ENCODE measurements at places on chromosomes 6 and 20. TPM values are rescaled to one million over a fixed set of nuclear protein-coding genes. Genes with fewer than 3 reads are reported as not detected.

HRH3 gene
- not detected for total RNA-seq

DNA sequence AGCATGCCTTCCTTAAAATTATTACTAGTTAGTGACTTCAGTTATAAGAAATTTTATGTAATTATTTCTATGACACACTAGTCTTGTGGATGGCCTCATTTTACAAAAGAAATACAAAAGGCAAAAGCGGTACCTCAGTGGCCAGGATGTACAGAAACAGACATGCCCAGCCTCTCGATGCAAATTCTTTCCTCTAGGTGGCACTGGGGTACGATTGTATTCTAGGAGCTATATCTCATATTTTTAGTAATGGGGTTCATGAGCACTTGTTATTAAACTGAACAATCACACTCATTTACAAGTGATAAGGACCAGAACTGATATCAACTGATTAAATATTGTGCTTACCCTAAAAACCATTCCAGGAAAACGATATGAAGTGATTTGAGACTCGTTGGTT, 59.8 kb downstream of the SOD2 start:
- DNase-seq: no peak

- DNase-seq: no peak
Measured at GRCh38 chr6:122285292-122285913, 114.0 kb upstream of the HSF2 start.

- DNase-seq: no peak
Measured at GRCh38 chr6:91600561-91600960, 1013.7 kb upstream of the MAP3K7 start.

DNA sequence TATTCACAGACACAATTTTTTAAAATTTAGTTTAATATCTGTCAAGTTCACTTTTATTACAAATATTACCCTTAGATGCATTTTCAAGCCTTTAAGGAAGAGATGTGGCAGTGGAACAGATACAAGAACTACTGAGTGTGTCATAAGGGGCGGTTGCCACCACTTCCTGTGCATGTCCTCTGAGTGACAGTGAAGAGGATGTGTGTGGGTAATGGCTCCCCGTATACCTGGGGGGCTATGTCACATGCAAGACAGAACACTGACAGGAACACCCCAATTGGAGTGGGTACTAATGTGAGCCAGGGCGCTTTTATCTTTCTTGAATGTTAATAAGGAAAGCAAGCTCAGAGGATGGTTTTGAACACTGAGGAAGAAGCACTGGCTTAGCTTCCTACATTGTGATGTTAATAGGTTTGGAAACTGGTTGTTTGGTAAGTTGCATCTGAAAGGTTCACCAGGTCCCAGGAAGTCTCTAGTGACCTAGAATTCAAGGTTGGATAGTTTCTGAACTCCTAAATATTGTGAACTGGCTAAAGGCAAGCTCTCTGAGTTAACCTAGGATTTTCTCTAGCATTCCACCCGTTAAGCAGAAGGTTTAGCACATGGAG, 83.4 kb upstream of the ASF1A start:
- DNase-seq: no peak

- DNase-seq: no peak
Measured at GRCh38 chr6:110428153-110428552, 12.8 kb upstream of the DDO start.

DNA sequence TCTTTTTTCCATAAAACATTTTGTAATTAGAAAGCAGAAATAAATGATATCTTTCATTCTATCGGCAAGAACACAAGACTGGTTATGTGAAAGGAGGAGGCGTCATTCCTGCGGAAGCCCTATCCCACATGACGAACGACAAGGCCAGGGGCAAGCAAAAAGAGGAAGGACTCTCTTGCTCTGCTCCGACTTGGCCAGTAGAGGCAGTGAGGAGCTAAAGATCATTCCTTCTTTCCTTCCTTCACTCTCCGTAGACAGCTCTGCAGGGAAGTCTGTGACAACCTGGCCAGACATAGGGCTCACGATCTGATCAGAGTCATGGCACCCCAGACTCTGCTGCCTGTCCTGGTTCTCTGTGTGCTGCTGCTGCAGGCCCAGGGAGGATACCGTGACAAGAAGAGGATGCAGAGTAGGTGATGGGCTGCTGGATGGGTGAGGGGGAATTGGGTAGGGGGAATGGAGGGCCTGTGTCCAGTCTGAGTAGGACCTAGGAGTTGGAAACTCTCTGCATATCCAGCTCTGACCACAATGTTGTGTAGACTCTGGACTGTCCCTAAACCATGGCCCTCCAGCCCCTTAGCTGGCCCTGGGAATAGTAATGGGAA, at the start of gene WFDC10A:
Gene WFDC10A, plus strand, starts transcription at position 244 of the 605 bp plus-strand sequence. Its CDS starts 75 bp downstream, at position 319.
- DNase-seq: peak; percentile 47

DNA sequence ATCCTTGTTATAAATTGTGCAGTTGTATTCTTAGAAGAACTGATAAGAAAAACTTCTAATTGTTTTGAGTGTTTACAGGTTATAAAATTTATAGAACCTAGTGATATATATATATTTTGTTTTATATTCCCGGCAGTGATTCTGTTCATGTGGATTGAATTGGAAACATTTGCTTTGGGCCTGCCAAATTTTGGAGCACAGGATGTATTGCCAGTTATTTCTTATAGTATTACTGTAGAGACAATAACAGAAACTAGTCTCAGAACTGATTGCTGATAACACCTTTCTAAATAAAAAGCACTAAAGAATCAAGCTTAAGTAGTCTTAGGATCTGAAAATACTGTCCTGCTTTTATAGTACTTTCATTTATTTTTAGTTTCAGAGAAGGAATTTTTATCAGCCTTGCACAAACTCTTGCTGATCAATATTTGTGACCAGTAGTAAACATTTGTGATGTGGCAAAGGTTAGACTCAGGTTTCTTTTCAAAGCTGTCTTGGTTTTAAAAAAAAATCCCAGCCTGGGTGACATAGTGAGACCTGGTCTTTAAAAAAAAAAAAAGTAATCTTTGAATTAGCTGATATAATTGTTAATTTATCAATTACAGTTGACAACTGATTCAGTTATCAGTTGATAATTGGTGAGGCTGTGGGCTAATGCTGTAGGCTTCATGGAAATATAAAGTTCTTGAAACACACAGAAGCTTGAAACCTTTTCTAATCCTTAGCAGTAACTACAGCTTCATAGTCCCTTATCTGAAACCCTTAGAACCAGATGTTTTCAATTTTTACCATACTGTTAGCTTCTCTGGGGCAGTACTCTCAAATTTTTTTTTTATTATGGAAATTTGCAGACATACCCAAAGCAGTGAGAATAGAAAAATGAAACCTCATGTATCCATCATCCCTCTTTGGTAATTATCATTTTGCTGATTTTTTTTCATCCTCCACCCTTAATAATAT, 42.4 kb downstream of the RNGTT start:
- DNase-seq: no peak

GRCh38 chr6:169933839-169934698, 182.6 kb downstream of the ERMARD start:
- peak; percentile 91 for DNase-seq

GPLD1 gene
- 1.1 TPM for total RNA-seq

GRCh38 chr20:10171864-10172751, 46.5 kb upstream of the SNAP25 start:
- DNase-seq: peak; percentile 55

DNA sequence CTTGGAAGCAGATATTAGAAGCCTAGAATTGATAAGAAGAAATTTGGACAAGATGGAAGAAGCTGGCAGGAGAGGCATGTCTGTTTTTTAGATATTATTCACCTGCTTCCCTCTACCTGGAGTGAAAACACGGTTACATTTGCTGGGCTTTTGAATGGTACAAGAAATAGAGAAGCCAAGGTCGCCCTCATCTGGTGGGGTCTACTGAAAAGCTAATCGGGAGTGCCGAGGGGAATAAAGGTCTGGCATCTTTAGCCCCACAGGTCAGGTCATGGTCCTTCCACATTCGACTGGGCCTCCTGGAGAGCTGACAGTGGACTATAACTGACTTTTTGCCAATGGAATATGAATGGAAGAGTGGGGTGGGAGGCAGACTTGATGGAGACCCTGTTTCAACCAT, 4.6 kb upstream of the C2 start:
- no peak for DNase-seq

DNA sequence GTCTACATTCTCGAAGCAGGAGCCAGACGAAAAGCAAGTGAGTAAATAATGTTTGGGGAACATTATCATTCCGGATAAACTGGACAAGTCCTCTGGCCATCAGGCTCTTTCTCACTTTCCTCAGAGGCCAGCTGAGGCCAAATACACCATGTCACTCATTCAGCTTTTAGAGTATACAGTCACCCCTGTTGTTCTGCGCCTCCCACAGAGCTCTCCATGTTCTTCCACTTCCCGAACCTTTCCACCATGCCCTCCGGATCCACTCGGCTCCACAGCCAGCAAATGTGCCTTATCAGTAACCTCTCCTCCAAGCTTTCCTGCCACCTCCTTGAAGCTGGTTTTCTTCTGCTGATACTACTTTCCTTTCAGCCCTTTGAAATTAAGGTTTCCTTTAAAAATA, 31.7 kb downstream of the LATS1 start:
- DNase-seq: no peak

GRCh38 chr6:90218959-90219208, 77.8 kb downstream of the BACH2 start:
- DNase-seq: no peak

DNA sequence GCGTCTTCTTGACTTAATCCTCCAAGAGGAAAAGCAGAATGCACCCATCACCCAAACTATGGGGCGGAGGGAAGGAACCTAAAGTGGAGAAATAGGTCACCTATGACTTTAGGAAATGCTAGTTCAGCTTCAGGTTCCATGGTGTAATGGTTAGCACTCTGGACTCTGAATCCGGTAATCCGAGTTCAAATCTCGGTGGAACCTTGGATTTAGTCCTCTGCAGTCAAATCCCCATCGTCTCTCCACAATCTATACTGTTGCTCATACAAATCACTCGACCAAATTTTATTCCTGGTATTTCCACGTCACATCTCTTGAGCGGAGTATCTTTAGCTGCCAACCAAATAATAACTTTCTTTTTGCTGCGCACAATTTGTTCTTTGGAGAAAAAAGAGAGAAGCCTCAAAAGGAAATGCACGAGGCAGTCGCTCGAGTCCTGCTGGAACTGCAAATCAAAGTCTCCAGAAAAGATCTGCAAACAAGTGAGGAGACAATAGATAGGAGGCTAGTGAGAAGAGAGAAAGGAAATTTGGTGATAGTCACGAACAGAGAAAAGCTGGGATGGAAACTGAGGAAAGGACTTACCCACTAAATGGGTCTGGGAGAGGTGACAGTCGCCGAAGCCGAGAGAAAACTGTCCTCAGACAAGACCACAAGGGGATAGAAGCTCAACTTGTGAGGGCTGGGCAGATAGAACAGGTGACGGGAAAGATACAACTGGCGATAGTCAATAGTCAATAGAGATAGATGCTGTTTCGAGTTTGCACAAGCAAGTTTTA, 16.6 kb downstream of the POM121L2 start:
- DNase-seq: no peak

GRCh38 chr6:20328266-20328923, 73.3 kb upstream of the E2F3 start:
- DNase-seq: no peak

DNA sequence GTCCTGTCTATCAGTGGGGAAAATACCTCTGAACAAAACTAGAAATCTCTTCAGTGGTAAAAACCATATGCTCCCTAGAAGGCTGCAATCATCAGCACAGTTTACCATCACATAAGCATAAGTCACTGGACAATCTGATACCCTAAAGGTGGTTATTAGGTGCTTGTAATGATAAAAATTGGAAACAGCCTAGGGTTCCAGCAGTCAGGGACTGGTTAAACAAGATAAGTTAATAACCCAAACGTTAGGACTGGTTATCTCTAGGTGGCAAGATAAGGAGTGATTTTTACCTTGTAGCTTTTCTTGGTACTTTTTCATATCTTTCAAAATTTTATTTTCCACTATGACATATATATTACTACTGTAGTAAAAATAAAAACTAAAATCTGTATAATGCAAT, 11.0 kb downstream of the ECI2 start:
- no peak for DNase-seq

GRCh38 chr6:47592131-47592840, 106.1 kb upstream of the ADGRF4 start:
- no peak for DNase-seq

ZDHHC14 gene
- 20.2 TPM for total RNA-seq

GRCh38 chr6:71138376-71138775, 150.2 kb upstream of the OGFRL1 start:
- no peak for DNase-seq

TSPO2 gene
- not detected for total RNA-seq

GRCh38 chr6:98485593-98485992, 348.8 kb upstream of the POU3F2 start:
- no peak for DNase-seq

- DNase-seq: no peak
Measured at GRCh38 chr6:23280437-23280836, 711.1 kb downstream of the HDGFL1 start.

GRCh38 chr6:47651505-47651944, 46.9 kb upstream of the ADGRF4 start:
- no peak for DNase-seq

- no peak for DNase-seq
Measured at GRCh38 chr20:60634491-60635172, 617.4 kb upstream of the CDH4 start.

GABRR1 gene
- total RNA-seq: not detected

DYNLRB1 gene
- 144 TPM for total RNA-seq

DNA sequence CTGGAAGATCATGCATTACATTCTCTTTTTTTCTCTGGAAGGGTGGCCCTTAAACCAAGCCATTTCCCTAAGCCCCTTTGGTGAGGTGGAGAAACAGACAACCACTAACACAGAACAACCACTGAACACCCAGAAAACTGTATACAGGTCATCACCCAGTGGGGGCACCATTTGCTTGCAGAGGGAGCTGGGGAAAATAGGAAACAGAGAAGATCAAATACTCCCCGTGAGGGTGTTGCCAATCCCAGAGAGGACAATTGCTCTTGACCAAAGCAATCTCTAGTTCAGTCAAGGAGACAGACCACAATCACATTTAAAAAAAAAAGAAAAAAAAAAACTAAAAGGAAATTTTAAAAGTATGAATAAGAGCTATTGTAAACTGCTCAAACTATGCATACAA, 865 bp upstream of the DAAM2 start:
- no peak for DNase-seq

GRCh38 chr6:170137176-170137891, 153.5 kb downstream of the DLL1 start:
- peak; percentile 80 for DNase-seq

DNA sequence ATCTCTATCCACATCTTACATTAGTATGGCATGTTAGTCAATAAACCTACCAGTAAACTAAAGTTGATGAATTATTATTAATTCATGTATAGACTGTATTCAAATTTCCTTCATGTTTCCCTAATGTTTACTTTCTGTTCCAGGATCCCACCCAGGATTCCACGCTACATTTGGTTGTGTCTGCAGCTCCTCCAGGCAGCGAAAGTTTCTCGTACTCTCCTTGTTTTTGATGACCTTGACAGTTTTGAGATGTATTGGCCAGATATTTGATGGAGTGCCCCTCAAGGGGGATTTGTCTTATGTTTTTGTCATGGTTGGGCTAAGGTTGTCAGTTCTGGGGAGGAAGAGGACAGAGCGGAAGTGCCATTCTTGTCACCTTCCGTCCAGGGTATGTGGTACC, 445.2 kb upstream of the CDH4 start:
- no peak for DNase-seq

- DNase-seq: no peak
Measured at GRCh38 chr20:9441948-9442347, 72.4 kb upstream of the LAMP5 start.

All from right cardiac atrium (tissue), 5 donors.